ENCODE measurements at places on chromosomes 6 and 20.

DNA sequence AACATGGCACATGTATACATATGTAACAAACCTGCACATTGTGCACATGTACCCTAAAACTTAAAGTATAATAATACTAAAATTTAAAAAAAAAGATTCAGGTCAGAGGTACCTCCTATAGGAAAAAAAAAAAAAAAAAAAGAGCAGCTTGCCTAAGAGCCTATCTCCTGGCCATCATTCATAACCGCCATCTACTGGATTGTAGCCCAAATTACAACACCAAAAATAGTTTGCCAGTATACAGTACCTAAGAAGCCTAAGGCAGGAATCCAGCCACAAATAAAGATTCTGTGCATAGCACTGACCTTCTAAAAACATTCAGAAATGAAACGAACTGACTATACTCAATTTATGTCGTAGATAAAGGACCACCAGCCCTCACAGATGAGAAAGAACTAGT lies 438.4 kb upstream of the ADGRB3 start:
- no peak for DNase-seq

DNA sequence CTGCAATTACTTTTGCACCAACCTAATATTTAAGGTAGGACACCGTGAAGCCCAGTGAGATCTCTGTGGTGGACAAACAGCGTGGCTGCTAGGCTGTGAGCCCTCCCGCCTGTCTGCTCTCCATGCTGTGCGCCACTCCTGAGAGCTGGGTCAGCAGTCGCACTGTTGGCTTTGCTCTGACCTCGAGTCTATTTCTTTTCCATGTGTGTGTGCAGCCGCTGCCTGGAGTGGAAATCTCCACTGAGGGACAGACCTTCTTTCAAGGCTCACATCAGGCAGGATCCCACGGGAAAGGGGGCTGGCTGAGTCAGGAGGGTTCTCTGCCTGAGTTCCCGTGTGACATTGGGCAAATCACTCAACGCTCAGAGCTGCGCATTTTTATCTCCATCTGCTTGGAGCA lies 27.1 kb downstream of the RIPOR3 start:
- DNase-seq, result no peak

DNA sequence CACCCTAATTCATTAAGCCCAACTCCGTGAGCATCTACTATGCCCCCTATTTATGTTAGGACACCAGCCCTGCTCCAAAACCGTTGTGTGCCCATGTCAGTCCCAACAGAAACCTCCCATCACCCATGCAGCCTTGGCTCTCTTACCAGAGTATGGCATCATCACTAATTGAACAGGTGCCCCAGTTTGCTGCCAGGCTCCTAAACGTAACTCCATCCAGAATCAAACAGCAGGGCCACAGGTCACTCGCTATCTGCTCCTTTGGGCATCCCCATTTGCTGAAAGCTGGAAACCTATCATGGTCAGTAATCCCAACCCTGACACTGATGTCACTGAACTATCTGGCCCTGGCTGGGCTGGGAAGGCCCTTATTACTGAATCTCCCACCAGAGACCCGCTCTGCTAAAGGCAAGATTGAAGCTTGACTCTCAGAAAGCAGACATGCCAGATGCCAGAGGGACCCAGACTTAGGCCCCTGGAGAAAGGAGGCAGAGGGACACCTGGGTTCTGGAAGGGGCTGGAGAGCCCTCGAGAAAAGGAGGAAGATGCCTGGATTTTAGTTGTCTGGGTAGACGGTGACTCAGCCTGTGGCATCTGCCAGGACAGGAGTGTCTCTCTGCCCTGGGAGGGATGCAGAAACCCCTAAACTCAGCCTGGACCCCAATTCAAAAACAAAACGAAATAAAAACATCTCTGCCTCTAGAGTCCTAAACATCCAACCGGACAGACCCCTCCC lies 14.0 kb downstream of the MUCL3 start:
- no peak for DNase-seq

DNA sequence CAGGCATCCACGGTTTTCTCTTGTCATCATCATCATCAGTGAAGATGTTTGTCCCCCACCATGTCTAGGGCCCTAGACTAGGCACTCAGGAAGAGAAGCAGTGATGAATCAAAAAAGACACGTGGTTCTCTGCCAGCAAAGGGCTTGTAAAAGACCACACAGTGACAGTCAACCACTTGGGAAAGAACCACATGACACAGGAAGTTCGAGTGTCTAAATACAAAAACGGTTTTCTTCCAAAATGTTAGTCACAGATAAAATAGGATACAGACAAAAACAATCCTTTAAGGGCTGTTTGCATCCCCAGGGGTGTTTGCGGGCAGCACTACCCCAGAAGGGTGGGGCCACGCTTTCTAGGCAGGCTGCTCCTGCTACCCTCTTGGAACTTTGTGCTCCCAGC lies 356.8 kb upstream of the AGPAT4 start:
- peak; percentile 38 for DNase-seq

GRCh38 chr20:62735331-62735821 lies 26.7 kb downstream of the NTSR1 start:
- DNase-seq, result no peak

DNA sequence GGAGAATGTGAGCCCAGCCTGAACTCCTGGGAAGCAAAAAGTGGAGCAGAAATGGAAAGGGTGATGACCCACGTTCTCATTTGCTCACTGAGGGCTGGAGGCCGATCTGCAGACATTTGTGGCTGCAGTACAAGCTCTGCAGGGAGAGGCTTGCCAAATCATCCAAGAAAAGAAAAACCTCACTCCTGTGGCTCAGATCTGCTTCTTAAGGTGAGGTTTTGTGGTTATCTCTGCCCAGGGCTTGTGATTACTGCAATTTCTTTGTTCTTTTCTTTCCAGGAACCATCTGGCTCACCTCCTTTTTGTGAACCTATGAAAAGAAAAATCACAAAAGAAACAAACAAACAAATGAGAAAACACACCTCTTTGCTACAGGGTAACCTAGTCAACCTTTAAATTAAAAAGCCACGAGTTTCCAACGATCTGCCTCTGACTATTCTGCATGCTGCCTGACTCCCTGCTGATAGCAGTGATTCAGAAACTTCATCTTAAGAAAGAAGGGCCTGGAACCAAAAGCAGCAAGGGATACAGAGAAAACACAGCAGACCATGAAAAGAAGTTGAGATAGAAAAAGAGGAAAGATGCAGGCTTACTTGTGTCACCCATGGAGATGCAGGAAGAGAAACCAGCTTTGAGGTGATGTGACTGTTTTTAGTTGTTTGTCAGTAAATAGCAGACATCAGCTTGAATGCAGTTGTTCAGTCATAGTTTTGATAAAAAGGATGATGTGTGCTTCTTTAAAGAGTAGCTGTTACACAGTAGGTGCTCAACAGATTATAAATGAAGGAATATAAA lies 165.1 kb downstream of the LMBRD1 start:
- DNase-seq, result no peak

DNA sequence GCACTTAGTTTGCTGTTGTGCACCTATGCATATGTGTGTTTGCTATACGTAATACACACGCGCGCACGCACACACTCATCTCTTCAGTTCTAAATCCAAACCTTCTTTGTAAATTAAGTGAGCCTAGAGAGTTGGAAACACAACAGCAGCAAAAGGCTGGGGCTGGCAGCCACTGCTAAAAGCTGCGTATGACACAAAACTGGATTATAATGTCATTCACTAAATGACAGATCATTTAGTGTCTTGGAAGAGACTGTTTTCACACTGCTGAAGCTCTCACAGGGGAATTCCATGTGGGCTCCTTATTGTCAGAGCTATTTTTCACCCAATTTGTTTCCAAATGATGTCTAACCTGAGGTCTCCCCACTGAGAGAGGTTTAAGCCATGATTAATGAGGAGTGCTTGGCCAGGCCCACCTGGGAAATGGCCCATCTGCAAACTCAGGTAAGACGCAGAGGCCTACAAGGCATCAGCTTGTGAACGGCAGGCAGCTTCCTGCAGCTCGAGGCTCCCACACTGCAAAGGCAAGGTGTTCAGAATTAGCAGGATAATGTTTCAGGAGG lies 94.2 kb downstream of the OLIG3 start:
- no peak for DNase-seq

- DNase-seq, result peak; percentile 92
These were observed 99.3 kb downstream of the PRND start for GRCh38 chr20:4820806-4821518.

- DNase-seq, result no peak
These were observed 47.5 kb downstream of the RIMS1 start for GRCh38 chr6:71933881-71934280.

- DNase-seq, result peak; percentile 42
These were observed 94.3 kb downstream of the JPH2 start for GRCh38 chr20:44092551-44093248.

- DNase-seq, result no peak
These were observed 32.5 kb downstream of the AKAP7 start for GRCh38 chr6:131167773-131168172.

- DNase-seq, result no peak
These were observed 6.7 kb downstream of the PTGIS start for GRCh38 chr20:49561256-49561655.

DNA sequence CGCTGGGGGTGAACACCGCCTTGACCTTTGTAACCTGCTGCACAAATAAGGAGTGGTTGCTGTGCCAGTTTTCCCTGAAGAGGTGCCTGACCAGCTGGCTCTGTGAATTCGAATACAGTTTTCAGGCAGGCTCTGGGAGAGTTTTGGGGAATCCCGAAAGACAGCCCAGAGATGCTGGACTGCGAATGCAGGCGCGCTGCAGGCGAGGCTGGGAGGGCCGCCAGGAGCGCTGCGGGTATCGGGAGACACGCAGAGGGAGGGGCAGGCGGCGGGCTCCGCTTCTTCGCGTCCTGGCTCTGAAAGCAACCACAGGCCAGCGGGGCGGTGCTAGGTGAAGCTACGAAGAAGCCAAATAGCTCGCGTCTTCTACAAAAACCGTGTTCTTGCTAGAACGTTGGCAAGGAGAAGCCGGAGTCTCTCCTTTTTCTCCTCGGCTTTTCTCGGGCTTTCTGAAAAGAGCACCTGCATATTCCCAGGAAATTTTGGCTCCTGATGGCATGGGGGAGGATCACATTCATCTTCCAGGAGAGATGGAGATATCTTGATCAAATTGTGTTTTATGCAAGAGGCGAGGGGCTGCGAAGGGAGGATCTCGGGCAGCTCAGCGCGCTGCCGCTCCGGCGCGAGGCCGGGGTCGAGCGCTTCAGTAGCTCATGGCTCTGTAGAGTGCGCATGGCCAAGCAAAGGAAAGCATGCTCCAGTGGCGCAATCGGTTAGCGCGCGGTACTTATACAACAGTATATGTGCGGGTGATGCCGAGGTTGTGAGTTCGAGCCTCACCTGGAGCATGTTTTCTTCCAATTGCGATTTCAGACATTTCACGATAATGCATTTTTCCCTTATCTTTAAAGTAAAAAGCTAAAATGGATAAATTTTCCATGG lies 158.1 kb upstream of the ZNF184 start:
- peak; percentile 30 for DNase-seq

All from AG20443 (cell line).